ENCODE measurements at places on chromosomes 7 and 10.

GRCh38 chr10:132839061-132839460 lies 53.1 kb upstream of the NKX6-2 start:
- DNase-seq = no peak

GRCh38 chr10:22704942-22705341 lies 9.4 kb downstream of the PIP4K2A start:
- no peak for DNase-seq

DNA sequence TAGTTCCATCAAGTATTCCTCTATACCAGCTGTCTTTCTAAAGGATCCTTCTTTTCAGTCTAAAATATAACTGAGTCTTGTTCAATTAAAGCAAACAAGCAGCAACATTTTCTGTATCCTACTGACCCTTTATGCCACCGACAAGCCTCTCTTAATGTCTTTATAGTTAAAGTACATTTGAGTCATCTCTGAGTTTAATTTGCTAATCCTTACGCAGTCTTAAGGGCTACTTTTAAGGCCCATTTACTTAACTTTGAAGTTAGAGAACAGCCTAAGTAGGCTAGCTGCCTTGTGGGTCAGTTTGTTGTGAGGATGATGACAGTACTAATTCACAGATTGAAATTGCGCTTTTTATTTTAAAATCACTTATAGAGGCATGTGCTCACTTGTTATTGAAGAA lies 265.5 kb upstream of the FERD3L start:
- DNase-seq = no peak

DNA sequence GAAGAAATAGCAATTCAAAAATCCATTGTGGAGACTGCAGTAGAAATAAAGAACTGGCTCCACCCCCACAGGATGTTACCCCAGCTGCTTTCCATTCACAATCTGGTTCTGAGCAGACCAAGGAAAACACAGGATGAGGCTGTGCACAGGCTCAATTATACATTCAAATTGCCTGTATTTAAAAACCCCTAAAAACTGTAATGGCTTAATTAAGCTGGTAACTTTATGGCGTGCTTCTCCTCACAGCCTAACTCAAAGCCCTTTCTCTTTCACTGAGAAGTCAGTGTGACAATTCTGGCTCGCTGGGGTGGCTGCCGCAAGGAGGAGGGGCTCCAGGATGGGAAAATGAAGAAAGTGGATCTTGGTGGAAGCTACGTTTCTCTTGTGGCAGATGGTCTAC lies 1191.1 kb downstream of the SORCS1 start:
- no peak for DNase-seq

DNA sequence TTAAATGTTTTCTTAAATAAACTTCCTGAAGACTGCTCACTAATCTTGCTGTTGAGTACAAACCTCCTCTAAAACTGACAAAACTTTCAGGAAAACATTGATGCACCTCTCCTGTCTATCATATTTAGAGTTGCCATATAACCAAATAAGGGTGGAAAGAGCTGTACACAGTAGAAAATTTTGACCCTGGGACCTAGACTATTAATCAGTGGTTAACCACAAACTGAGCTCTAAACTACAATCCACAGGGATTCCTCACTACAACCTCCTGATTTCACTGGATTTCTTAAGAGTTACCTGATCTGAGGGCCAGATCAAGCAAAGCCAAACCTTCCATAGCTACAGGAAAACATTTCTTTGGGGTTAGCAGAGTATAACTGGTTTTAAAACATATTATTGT lies 39.9 kb upstream of the WNT16 start:
- no peak for DNase-seq

DNA sequence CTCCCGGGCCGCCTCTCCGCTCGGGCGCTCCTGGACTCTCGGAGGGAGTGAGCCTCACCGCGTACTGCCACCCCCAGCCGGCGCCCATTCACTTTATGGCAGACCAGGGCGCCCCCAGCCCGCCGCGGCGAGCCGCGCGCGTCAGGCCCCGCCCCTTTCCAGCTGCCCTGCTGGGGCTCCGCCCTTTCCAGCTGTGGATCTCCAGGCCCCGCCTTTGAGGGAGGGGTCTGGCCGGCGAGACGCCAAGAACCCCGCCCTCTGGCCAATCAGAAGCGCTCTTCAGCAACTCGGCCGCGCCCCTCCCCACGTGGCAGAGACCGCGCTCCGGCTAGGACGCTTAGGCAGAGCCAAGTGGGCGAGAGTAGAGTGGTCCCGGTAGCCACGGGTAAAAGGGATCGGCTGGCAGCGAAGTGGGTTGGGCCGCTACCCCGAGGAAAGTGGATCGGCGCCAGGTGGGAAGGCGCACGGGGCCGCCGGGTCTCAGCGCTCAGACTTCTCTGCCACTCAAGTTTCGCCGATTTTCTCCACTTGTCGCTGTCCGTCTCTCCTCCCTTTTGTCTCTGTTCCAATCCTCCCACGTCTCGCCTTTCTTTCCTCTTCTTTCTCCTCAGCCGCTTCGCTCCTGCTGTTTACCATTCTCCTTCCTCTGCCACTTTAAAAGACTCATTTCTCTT lies at the start of gene PITX3:
Gene PITX3 (minus strand): TSS at position 69 of the 674 bp plus-strand sequence. CDS start 9,432 bp downstream, outside the sequence.
- peak; percentile 85 for DNase-seq

DNA sequence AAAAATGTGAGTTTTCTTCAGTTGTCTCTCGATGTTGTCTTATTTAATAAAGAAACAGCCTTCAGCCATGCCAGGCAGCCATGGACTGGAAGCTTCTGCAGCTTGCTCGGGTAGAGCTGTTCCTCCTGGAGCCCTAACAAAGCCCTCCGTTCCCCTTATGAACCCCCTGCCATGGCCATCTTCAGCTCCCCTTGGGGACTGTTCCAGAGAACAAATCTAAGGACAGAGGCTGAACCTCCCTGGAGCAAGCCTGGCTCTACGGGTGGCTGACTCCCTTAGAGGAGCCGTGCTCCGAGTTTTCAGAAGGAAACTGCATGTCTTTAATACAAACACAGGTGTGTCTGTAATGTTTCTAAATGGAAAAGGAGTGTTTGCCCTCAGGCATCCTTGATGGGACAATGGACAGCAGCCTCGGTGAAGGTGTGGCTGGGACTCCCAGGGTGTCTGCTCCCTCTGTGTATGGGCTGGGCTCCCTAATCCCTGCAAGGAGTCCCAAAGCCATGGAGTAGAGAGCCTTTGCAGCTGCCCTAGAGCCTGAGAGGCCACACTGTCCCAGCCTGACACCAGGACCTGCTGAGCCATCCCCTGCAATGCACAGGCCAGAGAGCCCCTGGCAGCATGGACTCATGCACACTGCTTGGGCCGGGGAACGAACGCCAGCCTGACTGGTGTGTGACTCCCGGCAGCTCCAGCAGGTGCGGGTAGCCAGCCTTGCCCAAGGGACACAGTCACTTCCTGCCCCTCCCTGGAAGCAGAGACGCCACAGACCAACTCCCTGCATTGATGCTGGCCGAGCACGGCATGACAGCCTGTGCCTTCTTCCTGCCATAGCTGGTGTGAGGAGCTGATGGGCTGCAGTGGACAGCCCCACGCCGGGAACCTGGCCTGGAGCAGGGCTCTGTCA lies 381.8 kb downstream of the TCERG1L start:
- no peak for DNase-seq

- no peak for DNase-seq
These were observed 310.6 kb downstream of the HDAC9 start for GRCh38 chr7:18806177-18806576.

DNA sequence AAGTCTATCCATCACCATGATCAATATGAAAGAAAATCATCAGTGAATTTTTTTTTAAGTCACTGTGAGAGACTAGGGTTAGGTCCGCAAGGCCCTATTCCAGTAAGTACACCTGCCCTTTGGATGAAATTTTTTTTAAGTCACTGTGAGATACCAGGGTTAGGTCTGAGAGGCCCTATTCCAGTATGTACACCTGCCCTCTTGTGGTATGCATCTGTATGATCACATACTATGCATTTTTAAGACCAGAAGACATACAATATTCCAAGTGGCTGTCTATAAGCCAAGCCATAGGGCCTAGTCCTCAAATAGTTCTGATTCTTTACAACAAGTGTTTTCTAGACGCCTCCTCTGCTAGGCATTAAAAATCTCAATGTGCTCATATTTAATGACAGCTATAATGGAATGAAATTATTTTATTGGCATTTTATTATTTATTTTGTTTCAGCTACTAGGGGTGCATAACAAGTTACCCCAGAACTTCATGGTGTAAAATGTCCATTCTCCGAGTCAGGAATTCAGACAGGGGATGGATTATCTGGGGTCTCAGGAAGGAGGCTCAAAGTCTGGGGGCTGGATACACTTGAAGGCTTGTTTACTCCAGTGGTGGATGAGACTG lies 53.1 kb downstream of the TEX36 start:
- DNase-seq = no peak

GRCh38 chr7:455110-455928 lies 64.3 kb downstream of the PDGFA start:
- DNase-seq = no peak

DNA sequence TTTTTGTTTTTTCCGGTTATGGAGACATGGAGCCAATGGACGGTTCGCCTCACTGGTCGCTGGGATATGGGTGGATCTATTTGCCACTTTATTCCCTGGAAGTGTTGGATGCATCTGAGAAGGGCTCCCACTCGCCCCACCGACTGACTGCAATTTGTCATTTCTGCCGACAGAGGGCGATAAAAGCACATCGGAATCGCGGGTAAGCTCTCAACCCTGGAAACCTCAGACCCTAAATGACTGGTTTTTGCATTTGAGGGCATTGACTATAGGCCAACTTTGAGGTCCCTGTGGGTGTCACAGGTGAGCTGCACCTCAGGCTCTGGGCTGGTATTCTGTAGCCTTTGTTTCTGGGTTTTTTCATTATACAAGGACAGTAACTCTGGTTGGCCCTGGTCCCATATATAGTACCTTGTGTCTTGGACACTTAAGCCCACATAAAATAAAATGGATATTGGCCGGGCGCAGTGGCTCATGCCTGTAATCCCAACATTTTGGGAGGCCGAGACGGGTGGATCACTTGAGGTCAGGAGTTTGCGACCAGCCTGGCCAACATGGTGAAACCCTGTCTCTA lies 11.9 kb upstream of the OPALIN start:
- peak; percentile 28 for DNase-seq

DNA sequence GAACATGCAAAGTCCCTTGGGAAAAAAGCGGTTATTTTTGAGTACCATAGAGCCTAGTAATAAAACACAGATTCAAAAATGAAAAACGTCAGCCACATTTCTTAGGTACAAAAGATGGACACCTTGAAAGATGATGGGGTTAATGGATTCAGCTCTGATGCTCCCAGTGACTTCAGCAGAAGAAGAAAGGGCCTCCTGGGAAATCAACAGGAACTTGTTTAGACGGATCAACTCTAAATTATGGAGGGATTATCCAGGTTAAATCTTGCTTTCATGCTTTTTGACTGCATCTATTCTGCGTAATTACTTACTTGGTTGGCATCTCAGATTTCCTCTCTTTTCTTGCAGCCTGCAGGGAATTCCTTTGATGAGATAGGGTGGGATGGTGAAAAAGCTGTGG lies 82.5 kb downstream of the TMEM178B start:
- DNase-seq = no peak

DNA sequence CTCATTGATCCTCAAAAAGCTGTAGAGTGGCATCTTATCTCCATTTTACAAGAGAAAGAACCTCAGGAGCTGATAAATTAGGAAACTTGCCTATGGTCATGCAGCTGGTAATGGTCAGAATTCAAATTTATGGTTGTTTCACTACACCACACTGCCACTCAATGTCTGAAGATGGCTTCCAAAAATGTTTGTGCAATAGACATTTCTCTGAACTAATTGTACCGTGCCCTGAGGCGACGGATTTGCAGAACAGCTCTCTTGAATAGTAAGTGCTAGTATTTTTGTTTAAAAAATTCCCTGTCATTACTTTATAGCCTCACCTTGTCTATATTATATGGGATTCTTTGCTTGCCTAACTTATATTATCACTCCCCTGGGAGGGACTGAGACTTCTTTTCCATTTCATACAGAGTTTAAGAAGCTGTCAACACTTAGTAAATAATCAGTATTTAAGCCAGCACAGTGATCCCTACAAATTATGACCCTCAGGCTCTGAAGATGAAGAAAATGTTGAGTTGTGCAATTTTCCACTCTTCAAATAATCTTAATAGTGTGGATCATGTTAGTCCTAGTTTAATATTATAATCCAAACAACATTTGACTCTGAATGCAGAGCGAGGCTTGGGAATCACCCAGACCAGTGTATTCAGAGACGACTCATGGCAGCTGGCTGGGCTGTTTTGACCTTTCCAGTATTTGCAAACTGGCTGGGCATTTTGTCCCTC lies 346.6 kb downstream of the PTEN start:
- DNase-seq = no peak

GRCh38 chr7:107579885-107580715 lies at the start of gene BCAP29:
BCAP29 (plus strand) TSS chr7:107580246; CDS start chr7:107580773, 527 bp downstream.
- peak; percentile 63 for DNase-seq

DNA sequence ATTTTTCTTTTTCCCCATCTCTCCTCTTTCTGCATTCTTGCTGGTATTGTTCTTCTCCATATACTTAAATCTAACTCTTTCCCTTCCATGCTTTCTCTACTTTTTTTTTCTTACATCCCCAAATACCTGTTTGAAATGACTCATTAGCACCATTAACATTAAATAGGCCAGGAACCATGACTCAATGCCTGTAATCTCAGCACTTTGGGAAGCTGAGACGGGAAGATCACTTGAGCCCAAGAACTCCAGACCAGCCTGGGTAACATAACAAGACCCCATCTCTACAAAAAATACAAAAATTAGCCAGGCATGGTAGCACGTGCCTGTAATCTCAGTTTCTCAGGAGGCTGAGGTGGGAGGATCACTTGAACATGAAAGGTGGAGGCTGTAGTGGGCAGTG lies 1026.8 kb downstream of the GATA3 start:
- no peak for DNase-seq

- no peak for DNase-seq
These were observed 102.8 kb upstream of the DIP2C start for GRCh38 chr10:792083-792791.

GRCh38 chr7:35705932-35706461 lies 11.1 kb upstream of the HERPUD2 start:
- DNase-seq = no peak

DNA sequence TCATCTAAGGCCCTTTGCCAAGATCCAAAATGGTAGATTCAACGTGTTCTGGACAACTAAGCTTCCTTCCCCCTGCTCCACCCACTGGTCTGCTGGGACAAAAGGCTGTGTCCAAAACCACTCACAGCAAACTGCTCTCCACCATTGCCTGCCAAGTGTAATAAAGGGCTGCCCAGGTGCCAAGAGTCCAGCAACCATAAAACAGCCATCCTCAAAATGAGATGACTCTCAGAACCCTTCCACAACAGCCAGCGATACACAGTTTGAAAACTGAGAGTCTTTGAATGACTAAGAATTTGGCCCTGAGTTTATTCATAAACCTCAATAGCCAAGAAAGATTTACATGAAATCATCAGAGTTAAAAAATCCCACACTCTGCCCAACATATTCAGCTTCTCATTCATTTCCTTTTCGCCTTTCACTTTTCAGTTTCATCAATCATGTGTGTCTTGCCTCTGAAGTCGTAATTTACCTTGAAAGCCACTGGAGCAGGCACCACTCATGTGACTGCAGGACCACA lies 658.1 kb upstream of the MGMT start:
- DNase-seq = no peak
